ENCODE measurements at places on chromosomes 5 and 9.

DNA sequence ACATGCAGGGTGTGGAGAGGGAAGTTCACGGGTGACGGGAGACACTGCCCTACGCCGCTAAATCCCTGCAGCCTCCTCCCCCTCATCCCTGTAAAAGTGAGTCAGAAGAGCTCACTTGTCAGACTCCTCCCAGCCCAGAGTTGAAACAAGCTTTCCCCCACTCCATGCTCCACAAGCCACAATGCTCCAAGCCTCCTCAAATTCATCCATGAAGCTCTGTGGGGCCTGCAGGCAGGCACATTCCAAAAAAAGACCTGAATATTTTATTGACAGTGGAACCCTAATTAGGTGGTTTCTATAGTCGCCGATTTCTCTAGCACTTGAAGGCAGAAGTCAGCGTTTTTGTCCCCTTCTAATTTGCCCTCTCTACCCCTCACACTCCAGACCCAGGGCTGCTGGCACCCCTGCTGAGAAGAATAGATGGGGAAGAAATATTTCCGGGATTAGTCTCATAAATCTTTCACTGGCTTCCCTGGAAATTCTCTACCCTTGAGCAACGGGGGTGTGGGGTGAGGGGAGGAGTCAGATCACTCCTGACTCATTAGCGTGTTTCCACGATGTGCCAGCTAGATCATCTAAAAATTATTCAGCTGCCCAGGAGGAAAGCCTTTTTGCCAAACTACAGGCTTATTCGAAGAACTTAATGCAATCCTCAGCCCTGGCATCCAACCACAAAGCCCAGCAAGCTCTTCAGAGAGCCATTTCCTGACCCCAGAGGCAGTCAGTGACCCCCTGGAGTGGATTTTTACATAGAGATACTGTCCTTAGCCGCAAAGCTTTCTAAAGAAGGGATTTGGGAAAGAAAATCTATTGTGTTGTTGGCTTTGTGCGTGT, 97.1 kb downstream of the ENC1 start:
- DNase-seq, result no peak

- no peak for DNase-seq
Observed at GRCh38 chr5:157487358-157487757, 27.3 kb downstream of the NIPAL4 start.

GRCh38 chr9:137784046-137784445, 93.5 kb upstream of the CACNA1B start:
- DNase-seq, result no peak

GRCh38 chr9:82431121-82431520, 442.5 kb downstream of the SPATA31D1 start:
- no peak for DNase-seq

DNA sequence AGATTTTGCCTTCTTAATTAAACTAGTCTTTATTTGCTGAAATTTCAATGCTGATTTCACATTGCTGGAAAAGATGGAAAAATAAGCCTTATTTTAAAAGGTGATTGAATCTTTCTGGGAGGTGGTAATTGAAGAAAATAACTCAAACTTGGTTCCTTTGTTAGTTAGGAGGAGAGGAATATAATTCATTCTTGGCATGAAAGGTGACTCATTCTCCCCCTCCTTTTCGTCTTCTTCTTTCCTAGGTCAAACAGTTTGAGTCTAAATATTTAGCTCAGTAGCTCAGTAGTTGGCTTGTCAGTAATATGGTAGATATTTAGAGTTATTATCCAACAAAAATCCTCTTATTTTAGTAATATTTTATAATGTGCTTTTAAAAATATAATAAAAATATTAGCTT, 353.9 kb upstream of the MEF2C start:
- DNase-seq, result no peak

Measured in SK-N-DZ (cell line).